HCEC 1CT (cell line): ENCODE measurements at places on chromosomes 4 and X.

- DNase-seq = no peak
Observed at GRCh38 chr4:168737806-168738172, 240.9 kb downstream of the PALLD start.

GRCh38 chr4:17717301-17717700 is 64.1 kb downstream of the FAM184B start:
- no peak for DNase-seq

DNA sequence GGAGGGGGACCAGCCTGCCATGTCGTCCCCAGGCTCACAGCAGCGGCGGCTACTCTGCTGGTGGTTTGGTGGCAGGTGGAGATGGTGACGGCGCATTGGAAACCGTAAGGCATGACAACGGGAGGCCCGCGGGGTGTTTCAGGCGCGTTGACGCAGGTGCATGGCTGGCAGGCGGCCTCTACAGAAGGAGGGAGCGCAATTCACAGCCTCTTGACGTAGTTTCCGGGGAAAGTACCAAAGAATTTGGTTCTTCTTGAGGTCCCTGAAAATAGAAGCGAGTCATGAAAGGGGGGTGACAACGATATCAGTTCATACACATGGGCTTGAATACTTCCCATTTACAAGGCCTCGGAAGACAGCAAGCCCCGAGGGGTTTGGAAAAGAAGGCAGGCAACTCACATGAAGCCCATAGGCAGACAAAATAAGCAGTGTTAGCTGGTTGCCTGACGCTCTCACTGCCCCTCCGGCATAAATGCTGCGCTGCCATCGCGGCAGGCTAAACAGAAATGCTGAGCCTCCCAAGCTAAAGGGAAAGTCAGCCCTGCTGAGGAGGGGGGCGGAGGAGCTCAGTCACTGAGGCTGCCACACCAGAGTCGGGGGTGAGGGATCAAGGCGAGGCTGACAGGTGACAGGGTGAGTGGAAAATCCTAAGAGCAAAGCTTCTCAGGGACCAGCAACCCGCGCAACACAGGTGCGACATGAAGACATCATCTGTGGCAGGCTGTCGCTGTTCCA is 52.3 kb upstream of the PDLIM3 start:
- DNase-seq = no peak

GRCh38 chr4:102789317-102789717 is 28.5 kb upstream of the MANBA start:
- DNase-seq = peak; percentile 19

DNA sequence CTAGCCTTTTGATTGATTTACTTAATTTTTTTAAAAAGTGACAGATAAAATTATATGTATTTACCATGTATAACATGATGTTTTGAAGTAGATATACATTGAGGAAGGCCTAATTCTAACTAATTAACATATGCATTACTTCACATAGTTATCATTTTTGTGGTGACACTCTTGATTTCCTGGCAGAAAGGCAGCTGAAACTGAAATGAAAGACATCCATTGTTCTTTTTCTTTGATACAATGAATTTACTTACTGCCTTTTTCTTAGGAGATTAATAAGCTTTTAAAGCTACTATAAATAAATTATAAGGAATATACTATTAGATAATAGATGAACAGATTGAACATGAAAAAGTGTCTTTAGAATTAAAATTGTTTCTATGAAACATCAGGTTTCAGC is 26.7 kb downstream of the ANKRD50 start:
- DNase-seq = no peak

- no peak for DNase-seq
Observed at GRCh38 chrX:128622296-128622695, 570.1 kb upstream of the ACTRT1 start.

DNA sequence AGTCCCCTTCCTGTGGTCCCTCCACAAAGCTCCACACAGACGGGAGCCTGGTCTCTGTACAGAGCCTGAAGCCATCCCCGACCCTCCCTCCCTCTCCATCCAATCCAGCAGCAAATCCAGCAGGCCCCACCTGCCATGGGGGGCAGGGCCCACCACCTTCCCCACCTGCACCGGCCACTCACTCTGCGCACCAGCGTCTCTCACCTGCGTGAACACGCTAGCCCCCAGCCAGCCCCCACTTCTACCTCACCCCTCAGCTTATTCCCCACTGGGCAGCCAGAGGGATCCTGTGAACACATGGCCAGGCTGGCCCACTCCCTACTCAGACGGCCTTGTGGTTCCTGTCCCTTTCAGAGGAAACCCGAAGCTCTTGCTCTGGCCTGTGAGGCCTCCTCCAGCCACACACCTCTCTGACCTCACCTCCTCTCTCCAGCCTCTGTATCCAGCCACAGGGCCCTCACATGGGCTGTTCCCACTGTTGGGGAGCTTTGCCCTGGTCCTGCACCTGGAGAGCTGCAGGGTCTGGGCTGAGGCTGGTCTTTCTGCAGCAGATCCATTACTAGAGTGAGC is 70.9 kb downstream of the WFS1 start:
- no peak for DNase-seq

- DNase-seq = peak; percentile 42
Observed at GRCh38 chrX:11407331-11408108, 114.3 kb downstream of the AMELX start.

GRCh38 chr4:52946855-52947254 is 84.7 kb downstream of the RASL11B start:
- DNase-seq = no peak

- no peak for DNase-seq
Observed at GRCh38 chr4:4941751-4942150, 77.5 kb downstream of the CYTL1 start.

DNA sequence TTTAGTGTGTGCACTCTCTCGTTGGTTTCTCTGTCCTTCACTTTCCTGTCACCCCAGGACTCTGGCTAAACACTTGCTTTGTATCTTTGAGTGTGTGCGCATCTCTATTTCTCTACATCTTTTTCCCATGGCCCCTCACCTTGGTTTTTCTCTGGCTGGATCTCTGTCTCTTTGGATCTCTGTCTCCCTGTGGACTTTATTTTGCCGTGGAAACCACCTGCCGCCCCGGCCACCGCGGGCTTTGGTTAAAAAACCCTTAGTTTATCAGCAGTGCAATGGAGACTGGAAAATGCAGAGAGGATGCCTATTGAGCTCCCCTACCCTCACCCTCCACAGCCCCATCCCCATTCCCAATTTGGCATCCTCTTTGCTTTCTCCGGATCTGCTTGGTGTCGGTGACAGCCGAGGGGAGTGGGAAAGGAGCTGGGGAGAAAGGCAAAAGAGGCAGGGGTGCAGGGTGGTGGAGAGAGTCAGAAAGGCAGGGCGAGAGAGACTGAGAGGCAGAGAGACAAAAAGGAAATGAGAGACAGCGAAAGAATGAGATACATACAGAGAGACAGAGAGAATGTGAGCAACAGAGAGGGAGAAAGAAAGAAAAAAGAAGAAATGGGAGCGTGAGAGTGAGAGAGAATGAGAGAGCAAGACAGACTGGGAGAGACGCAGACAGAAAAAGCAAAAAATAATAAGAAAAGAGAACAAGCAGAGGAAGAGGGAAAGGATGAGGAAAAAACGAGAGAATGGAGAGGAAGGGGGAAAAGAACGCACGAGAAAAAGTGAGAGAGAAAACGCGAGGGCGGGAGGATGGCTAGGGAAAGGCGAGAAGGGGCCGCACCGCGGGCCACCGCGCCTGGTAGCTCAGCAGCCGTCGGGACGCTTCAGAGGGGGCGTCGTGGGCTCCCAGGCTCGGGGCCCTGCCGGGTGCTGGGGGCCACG is 688 bp downstream of the GPR101 start:
- DNase-seq = no peak

- no peak for DNase-seq
Observed at GRCh38 chr4:148426643-148427042, 15.6 kb downstream of the NR3C2 start.

- DNase-seq = no peak
Observed at GRCh38 chr4:8308856-8309771, 39.6 kb downstream of the HTRA3 start.

- no peak for DNase-seq
Observed at GRCh38 chrX:106631615-106632014, 19.8 kb downstream of the RADX start.
